A549 treated with CORT108297 at 1 μM for 4 hours (cell line): ENCODE measurements at places on chromosomes 1 and 21. TPM values are rescaled to one million over a fixed set of nuclear protein-coding genes. Genes with fewer than 3 reads are reported as not detected.

Gene FAM151A
- total RNA-seq, result 0.05 TPM in 1 of 5 replicates, not detected in the others

Gene TSSK3
- total RNA-seq, result 0.07 to 0.11 TPM in 2 of 5 replicates, not detected in the others

Gene CBR1
- total RNA-seq, result 151 to 192 TPM (median 182 TPM) in 5 replicates

Gene LORICRIN
- not detected in 5 replicates for total RNA-seq

Gene COL6A1
- 15.9 to 22.6 TPM (median 19.6 TPM) in 5 replicates for total RNA-seq

Gene KCNN3
- total RNA-seq, result 0.02 to 0.10 TPM (median 0.06 TPM) in 5 replicates

Gene NTRK1
- total RNA-seq, result 0.06 to 0.15 TPM (median 0.12 TPM) in 5 replicates

Gene CRNN
- total RNA-seq, result not detected in 5 replicates

Gene AMY1C
- not detected in 5 replicates for total RNA-seq

Gene HAO2
- not detected in 5 replicates for total RNA-seq

Gene IL22RA1
- total RNA-seq, result 3.8 to 5.5 TPM (median 4.8 TPM) in 5 replicates

Gene RHOU
- 4.4 to 7.2 TPM (median 6.2 TPM) in 5 replicates for total RNA-seq

Gene PIGR
- total RNA-seq, result not detected in 5 replicates

Gene OLFML2B
- 0.39 to 0.49 TPM (median 0.47 TPM) in 5 replicates for total RNA-seq

Gene SH2D1B
- 0.06 to 0.21 TPM (median 0.08 TPM) in 5 replicates for total RNA-seq

Gene PAPPA2
- 0.01 to 0.02 TPM (median 0.01 TPM) in 4 of 5 replicates, not detected in the other for total RNA-seq

Gene LCE3E
- total RNA-seq, result 0.16 to 0.17 TPM in 2 of 5 replicates, not detected in the others

Gene C1orf185
- total RNA-seq, result not detected in 5 replicates

Gene PTPN22
- total RNA-seq, result not detected in 5 replicates

Gene NCMAP
- 0.02 to 0.08 TPM (median 0.04 TPM) in 5 replicates for total RNA-seq

Gene ADORA1
- 0.85 to 1.3 TPM (median 1.1 TPM) in 5 replicates for total RNA-seq

Gene GPR25
- not detected in 5 replicates for total RNA-seq

Gene KCND3
- total RNA-seq, result 0.01 to 0.05 TPM (median 0.05 TPM) in 3 of 5 replicates, not detected in the others

Gene TEX38
- 0.15 TPM in 1 of 5 replicates, not detected in the others for total RNA-seq

Gene TAL1
- 0.02 TPM in 2 of 5 replicates, not detected in the others for total RNA-seq

Gene DNAH14
- total RNA-seq, result 14.2 to 18.7 TPM (median 15.2 TPM) in 5 replicates

Gene CDC7
- total RNA-seq, result 5.0 to 6.9 TPM (median 5.6 TPM) in 5 replicates

Gene CAPN8
- 0.57 to 0.88 TPM (median 0.74 TPM) in 5 replicates for total RNA-seq

Gene LCE2A
- total RNA-seq, result not detected in 5 replicates

Gene MAD2L2
- 43.6 to 58.9 TPM (median 54.1 TPM) in 5 replicates for total RNA-seq

Gene ITLN2
- total RNA-seq, result 0.13 to 0.34 TPM (median 0.24 TPM) in 4 of 5 replicates, not detected in the other

Gene PDC
- total RNA-seq, result not detected in 5 replicates

Gene GNPAT
- 35.3 to 42.8 TPM (median 36.7 TPM) in 5 replicates for total RNA-seq

Gene TMEM82
- total RNA-seq, result not detected in 5 replicates
